ENCODE measurements at places on chromosomes 16 and 17.

GRCh38 chr17:33014751-33015150 lies 23.1 kb downstream of the SPACA3 start:
- no peak for DNase-seq

- DNase-seq = no peak
These were observed 17.7 kb downstream of the SLC38A10 start for GRCh38 chr17:81277421-81277820.

GRCh38 chr16:19138601-19139000 lies 24.8 kb downstream of the ITPRIPL2 start:
- DNase-seq = no peak

- no peak for DNase-seq
These were observed 19.5 kb downstream of the MINK1 start for GRCh38 chr17:4852567-4853207.

DNA sequence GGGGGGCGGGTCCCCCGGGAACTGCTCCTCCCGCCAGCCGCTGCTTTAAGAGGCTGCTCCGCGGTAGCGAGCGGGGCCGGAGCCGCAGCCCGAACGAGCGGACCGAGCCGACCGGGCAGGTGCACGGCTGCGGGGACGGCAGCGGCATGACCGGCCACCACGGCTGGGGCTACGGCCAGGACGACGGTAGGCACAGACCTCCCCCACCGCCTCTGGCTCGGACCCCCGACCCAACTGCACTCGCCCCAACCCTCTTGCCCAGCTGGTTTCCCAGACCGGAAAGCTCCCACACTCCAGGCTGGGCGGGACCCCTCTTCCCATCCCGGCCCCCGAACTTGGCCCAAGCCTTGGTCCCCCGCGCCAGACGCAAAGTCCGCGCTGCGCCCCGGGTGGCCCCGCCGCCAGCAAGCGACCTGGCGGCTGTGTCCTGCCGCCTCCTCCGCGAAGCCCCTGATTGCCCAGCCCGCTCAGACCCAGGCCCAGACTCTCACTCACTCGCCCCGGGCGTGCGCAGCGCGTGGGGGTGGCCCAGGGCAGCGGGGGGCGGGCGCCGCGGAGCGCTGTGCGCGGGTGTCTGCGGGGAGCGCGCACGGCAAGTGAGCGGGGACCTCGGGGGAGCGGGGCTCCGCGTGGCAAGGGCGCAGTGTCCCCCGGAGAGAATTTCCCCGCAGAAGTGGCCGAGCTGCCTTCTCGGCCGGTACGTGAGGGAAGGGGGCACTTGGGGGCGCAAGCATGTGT lies at the start of gene CA7:
TSS of gene CA7 (plus strand) at position 73 of the 738 bp plus-strand sequence. CDS start at position 147, 74 bp downstream.
- DNase-seq = no peak
